ENCODE measurements at places on chromosomes 7 and 10.
A peak's percentile ranks its signal among the peaks of the same experiment; 100 is the strongest.

- DNase-seq = no peak
Measured at GRCh38 chr7:83394776-83395175, 232.1 kb upstream of the PCLO start.

GRCh38 chr7:49150486-49150885 is 226.1 kb downstream of the CDC14C start:
- no peak for DNase-seq

- no peak for DNase-seq
Measured at GRCh38 chr10:30192846-30193608, 133.6 kb upstream of the JCAD start.

DNA sequence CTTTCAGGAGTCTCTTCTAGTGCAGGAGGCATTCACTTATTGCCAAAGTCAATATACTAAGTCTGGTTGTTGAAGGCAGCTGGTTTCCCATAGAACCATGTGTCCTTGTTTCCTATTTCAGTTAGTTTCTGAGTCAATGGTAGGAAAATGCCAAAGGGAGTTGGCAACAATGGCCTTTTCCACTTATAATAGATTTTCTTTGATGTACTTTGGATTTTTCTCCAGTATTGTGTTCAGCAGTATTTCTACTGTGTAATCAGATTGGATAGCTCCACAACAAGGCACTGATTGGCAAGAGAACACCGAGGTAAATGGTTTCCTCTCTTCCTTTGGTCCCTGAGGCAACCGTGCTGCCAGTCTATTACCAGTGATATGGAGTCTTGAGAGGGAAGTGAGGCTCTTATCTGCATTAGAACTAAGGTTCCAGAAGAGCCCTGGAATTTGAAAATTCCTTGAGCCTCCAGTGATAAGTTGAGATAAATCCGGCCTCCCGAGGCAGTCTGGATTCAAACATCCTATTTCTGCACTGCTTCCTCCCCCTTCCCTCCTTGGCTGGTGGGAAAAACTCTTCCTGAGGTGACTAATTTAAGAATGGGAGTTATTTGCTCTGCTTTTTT is 7.9 kb upstream of the SEPTIN7 start:
- no peak for DNase-seq

DNA sequence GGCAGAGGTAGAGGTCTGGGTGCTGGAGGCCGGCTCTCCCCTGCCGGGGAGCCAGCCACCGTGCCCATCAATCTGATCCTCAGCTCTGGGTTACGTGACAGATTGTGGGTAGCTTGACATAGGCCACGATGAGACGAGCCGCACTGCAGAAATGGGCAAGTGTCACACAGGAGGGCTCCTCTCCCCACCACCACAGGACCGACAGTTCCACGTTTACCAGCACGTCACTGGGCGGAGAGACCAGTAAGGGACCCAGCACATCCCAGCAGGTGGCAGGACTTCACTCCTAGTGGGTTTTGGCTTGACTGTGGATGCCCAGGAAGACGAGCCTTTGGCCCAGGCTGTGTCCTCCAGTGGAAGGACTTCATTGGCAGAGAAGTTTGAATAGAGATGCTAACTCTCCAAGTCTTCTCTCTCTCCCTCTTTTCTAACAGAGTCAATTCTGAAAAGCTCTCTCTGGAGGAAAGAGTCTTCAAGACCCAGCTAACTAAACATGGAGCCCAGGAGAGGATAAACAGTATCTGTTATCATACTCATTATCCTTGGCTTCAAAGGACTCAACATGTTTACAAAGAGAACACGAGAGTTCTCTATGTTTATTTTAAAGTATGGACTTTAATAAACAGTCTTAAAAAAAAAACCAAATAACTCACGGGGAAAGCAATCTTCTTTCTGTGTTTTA is 129.3 kb upstream of the JCAD start:
- no peak for DNase-seq

DNA sequence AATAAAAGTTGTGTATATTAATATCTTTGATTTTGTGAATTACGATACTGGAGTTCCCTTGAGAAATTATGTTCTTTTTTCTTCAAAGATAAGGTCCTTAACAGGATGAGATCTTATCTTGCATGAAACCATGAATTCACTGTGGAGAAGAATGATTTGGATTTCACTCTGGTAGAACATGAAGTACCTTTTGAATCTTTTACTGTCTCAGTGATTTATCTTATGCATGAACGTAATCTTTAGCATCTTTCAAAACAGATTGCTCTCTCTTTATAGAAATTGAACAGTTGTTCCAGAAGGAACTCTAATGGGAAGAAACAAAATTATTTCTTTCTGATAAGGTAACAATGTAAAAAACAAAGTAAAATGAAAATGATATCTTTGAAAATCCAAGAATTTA is 11.0 kb upstream of the ZNF438 start:
- DNase-seq = no peak

- no peak for DNase-seq
Measured at GRCh38 chr7:70392256-70392876, 739.6 kb upstream of the GALNT17 start.

- DNase-seq = no peak
Measured at GRCh38 chr10:132779549-132780294, 6.2 kb downstream of the NKX6-2 start.

- no peak for DNase-seq
Measured at GRCh38 chr7:41170466-41170865, 532.4 kb downstream of the INHBA start.

DNA sequence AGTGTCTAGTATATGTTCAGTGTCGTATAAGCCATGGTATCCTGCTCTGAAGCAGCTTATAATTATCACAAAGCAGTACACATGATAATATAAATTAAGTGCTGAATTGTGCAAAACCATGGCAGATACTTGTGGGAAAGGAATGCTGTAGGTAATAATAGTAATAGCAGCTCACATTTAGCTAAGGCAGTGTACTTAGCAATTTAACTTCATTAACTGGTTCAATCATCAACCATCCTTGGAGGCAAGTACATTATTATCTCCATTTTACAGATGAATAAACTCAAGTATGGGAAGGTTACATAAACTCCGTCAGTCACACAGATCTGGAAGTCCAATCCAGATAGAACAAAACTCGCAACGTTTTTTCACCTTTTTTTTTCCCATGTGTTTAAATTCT is 21.6 kb upstream of the RNF148 start:
- no peak for DNase-seq

- DNase-seq = no peak
Measured at GRCh38 chr10:133247681-133248333, 10.2 kb downstream of the VENTX start.

DNA sequence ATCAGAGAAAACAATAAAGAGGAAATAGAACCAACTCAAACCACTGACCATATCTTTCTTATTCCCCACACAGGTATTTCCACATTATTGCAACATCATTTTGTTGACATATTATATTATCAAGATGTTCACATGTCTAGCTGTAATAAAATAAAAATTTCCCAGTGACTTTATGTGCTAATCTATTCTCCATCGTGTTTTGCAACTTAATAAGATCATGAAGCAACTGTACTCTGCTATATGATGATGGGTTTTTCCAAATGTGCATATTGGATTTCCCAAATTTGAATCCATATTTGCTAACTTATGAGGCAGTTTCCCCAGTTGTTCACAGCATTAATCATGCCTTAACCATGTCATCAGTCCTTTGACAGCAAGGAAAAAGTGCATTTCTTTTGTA is 127.8 kb downstream of the ITGB8 start:
- no peak for DNase-seq

DNA sequence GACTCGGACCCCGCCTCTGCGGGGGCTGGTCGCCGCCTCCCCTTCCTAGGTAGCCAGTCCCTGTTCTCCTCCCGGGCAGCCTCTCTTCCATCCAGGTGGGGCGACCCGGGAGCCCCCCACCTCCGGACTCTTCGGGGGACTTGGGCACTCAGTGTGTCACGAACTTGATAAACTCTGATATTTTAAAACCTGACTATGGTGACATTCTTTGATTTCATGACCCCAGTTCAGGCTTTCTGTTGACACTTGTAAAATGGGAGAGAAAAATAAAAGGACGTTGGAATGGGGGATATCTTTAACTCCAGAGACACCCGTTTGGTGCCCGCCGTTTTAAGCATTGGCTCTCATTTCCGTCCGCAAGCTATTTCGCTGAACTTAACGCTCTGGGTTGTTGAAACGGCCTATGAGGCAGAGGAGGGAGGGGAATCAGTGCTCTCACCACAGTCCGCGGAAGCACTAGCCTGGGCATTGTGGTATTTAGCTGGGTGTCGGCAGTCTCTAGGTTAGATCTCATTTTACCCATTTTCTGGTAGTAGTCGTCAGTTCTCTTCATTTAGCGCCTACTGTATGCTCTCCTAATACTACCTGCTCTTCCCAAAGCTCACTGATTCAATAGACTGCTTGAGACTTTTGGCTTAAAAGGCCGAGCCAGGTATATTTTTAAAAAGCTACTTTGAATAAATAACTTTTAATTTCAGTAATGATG is 738 bp downstream of the VPS26A start:
- DNase-seq = peak; percentile 67

DNA sequence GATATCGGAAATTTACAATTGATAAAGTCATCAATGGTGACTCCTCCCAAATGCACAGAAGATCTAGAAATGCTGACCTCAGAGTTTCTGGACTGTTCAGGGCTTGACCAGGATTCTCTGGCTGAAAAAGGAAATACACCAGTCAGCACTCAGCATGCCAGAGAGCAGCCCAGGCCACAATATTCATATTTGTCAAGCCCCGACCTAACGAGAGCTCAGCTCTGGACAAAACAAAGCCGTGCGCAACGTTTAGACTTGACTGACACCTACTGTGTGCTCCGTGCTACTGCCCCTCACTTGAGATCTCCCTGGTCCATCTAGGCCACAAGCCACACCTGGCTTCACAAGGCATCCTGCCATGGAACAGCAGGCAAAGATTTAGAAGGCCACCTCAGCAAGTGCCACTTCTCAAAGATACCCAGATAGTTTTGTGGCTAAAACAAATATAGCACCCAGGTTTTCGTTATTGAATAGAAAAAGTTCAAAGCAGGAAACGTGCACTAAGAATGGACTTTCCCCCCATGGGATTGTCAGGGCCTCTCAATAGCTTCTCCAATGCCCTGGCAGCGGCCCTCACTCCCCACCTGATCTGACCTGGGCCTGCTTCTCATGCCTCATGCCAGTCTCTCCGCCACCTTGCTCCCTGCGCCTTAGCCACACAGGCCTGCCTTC is 218.3 kb downstream of the FAM107B start:
- no peak for DNase-seq

GRCh38 chr7:104964626-104965236 is 49.3 kb upstream of the KMT2E start:
- DNase-seq = no peak

- no peak for DNase-seq
Measured at GRCh38 chr7:150910996-150911422, 58.7 kb downstream of the AOC1 start.

DNA sequence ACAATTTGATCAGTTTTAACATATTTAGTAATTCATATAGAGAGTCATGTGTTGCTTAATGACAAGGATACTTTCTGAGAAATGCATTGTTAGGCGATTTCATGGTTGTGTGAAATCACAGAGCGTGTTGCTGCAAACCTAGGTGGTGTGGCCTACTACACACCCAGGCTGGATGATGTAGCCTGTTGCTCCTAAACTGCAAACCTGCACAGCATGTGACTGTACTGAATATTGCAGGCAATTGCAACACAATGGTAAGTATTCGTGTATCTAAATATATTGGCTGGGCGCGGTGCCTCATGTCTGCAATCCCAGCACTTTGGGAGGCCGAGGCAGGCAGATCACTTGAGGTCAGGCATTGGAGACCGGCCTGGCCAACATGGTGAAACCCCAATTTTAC is 73.7 kb upstream of the BAIAP2L1 start:
- no peak for DNase-seq

DNA sequence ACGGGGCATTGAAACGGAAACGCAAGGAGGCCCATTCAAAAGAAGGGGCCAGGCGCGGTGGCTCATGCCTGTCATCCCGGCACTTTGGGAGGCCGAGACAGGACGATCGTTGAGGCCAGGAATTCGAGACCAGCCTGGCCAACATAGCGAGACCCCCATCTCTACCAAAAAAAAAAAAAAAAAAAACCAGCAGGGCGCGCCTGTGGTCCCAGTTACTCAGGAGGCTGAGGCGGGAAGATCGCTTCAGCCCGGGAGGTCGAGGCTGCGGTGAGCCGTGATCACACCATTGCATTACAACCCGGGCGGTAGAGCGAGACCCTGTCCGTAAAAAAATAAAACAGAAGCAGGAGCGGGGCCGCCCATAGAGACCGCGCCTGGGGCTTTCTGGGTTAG is 396 bp downstream of the PSMG3 start:
- DNase-seq = no peak

- peak; percentile 58 for DNase-seq
Measured at GRCh38 chr7:38932509-38933168, 23.6 kb upstream of the VPS41 start.

- DNase-seq = no peak
Measured at GRCh38 chr10:80281784-80282765, 7.4 kb downstream of the MAT1A start.

- DNase-seq = no peak
Measured at GRCh38 chr7:151896086-151896485, 19.2 kb upstream of the PRKAG2 start.

- no peak for DNase-seq
Measured at GRCh38 chr7:107860279-107860961, 30.6 kb upstream of the DLD start.

DNA sequence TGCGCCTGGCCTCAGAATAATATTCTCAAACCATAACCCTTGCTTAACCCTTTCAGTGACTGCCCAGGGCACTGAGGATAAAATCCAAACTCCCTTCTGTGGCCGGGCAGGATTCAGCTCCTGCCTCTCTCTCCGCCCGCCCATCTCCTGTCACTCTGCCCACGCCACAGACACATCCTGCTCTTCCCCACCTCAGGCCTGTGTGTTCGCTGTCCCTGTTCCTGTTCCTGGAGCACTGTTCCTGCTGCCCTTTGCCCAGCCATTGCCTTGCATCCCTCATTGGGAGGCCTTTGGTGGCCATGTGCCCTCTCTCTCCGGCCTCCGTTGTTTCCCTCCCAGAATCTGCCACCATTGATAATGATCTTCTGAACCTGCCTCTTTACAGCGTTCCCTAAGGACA is 108.8 kb downstream of the SH3PXD2A start:
- DNase-seq = no peak

DNA sequence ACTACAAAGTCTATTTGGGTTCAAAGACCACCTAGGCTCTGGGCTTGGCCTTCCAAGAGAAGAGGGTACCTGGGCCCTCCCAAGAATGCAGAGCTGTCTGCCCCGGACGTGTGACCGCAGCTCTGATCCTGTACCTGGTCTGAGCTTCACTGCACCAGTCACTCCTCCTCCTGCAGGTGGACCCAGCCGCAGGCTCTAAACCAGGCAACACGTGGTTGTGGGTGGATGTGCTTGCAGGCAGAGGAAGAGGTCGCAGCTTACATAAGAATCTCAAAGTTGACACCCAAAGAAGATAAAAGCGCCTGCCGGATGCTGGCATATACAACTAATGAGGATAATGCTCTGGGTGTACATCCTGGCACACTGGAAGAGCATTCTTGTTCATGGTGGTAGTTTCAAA is 9.4 kb upstream of the PFKP start:
- peak; percentile 22 for DNase-seq

DNA sequence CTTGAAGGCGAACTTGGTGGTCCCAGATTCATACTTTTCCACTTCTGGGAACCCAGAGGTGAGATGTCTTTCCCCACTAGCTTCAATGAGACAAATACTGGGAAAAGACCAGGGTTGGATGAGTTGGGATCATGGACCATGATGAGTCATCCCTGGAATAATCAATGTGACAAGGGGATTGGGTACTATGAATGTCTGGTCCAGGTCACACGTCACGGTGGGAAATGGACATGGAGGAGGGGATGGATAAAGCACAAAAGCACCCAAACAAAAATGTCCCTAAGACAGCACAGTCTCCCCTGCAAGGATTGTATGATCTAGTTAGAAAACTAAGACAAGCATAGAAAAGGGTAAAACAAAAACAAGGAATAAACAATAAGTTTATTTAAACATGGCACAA is 12.4 kb upstream of the SORBS1 start:
- no peak for DNase-seq
